K562 (cell line): ENCODE measurements at places on chromosomes 6 and 20.

- H3K36me3 ChIP-seq: no peaks in the 10 kb centered on the region
- no peak for DNase-seq
- H3K27ac ChIP-seq: no peak overlapping the region
- no peak overlapping the region for H3K4me3 ChIP-seq
Measured at GRCh38 chr6:79776076-79776475, 144.9 kb downstream of the SH3BGRL2 start.

DNA sequence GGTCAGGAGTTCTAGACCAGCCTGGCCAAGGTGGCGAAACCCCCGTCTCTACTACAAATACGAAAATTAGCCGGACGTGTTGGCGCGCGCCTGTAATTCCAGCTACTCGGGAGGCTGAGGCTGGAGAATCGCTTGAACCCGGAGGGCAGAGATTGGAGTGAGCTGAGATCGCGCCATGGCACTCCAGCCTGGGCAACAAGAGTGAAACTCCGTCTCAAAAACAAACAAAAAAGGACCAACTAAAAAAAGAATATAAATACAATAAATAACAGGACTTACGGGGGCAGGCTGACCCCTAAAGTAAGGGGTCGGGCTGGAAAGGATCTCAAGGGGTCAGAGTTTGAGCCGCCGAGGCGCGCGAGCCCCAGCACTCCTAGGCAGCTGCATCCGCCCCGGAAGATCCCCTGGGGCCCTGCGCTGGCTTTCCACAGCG lies 509 bp upstream of the TPD52L2 start:
- no peaks in the 10 kb centered on the region for H3K27me3 ChIP-seq
- no peak for DNase-seq
- peaks cover 9% of the 10 kb centered on the region; the same call in 2 of the 3 replicates for H3K4me1 ChIP-seq
- peaks cover 45% of the 10 kb centered on the region for H3K36me3 ChIP-seq

DNA sequence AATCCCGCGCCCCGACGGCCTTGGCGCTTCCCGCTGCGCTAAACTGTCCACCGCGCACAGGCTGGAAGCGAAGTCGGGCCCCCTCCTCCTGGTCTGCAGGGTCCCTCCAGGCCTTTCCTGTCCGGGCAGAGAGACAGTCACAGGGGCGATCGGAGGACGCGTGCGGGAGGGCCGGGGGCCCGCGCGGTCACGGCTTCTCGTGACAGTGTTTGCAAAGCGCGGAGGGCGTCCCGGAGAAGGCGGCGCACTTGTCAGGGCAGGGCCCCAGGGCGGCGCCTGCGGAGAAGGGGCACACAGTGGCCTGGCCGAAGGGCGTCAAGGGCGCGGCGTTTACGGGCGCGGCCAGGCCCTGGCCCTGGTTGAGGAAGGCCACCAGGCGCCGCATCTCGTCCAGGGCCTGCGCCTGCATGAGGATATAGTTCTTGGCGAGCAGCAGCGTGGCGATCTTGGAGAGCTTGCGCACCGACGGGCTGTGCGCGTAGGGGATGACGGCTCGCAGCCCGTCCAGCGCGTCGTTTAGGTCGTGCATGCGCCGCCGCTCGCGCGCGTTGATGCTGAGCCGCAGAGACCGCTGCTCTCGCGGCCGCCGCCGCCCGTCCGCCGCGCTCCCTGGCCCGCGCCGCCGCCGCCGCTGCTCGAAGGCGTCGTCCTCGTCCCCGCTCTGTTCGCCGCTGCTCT lies 763 bp downstream of the BHLHE23 start:
- no peaks in the 10 kb centered on the region for H3K36me3 ChIP-seq
- no peak overlapping the region for H3K27ac ChIP-seq
- peaks cover 29% of the 10 kb centered on the region for H3K27me3 ChIP-seq

DNA sequence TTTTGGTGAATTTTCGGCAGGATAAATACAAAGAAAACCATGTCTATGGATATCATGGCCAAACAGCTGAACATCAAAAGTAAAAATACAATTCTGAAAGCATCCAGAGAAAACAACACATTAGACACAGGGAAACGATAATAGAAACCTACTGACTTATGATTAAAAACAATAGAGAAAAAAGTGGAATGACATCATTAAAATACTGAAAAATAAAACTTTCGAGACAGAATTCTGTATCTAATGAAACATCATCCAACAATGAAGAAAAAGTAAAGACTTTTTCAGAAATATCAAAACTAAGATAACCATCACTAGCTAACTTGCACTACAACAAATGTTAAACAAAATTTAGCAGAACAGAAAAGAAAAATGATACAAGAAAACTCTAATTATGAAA lies 384.6 kb upstream of the RUNX2 start:
- no peak overlapping the region for H3K4me3 ChIP-seq
- no peaks in the 10 kb centered on the region for H3K27me3 ChIP-seq
- no peak for DNase-seq
- no peaks in the 10 kb centered on the region for H3K36me3 ChIP-seq

- no peak overlapping the region for H3K4me3 ChIP-seq
- no peaks in the 10 kb centered on the region for H3K27me3 ChIP-seq
- no peak for DNase-seq
- no peaks in the 10 kb centered on the region for H3K36me3 ChIP-seq
Measured at GRCh38 chr6:18488526-18489270, 101.5 kb downstream of the RNF144B start.

GRCh38 chr6:29994826-29995225 lies 52.5 kb downstream of the HLA-A start:
- H3K27ac ChIP-seq: no peak overlapping the region
- H3K4me3 ChIP-seq: no peak overlapping the region
- H3K27me3 ChIP-seq: peaks cover 14% of the 10 kb centered on the region; the same call in 1 of the 2 replicates

GRCh38 chr6:110566346-110567125 lies 90.1 kb upstream of the SLC22A16 start:
- no peak overlapping the region for H3K4me3 ChIP-seq
- peaks cover 14% of the 10 kb centered on the region for H3K27me3 ChIP-seq
- no peaks in the 10 kb centered on the region for H3K4me1 ChIP-seq
- H3K27ac ChIP-seq: no peak overlapping the region
- H3K36me3 ChIP-seq: no peaks in the 10 kb centered on the region

DNA sequence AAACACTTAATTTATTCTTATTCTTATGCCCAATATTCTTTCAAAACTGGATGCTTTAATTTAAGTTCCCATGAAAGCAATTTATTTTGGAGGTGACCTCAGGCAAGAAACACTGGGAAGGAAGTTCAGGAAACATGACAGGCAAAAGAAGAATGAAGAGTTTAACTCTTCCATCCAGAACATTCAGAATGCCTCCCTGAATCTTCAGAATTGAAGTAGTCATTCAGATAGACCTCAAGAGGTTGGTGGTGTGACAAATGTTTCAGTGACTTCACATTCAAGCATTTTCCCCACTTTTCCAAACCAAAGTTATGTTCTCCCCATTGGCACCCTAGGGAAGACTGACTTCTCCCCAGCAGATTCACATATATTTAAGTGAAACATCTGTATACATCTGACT lies 110.5 kb downstream of the HAO1 start:
- no peak overlapping the region for H3K4me3 ChIP-seq
- no peaks in the 10 kb centered on the region for H3K27me3 ChIP-seq
- no peak overlapping the region for H3K27ac ChIP-seq
- DNase-seq: no peak

DNA sequence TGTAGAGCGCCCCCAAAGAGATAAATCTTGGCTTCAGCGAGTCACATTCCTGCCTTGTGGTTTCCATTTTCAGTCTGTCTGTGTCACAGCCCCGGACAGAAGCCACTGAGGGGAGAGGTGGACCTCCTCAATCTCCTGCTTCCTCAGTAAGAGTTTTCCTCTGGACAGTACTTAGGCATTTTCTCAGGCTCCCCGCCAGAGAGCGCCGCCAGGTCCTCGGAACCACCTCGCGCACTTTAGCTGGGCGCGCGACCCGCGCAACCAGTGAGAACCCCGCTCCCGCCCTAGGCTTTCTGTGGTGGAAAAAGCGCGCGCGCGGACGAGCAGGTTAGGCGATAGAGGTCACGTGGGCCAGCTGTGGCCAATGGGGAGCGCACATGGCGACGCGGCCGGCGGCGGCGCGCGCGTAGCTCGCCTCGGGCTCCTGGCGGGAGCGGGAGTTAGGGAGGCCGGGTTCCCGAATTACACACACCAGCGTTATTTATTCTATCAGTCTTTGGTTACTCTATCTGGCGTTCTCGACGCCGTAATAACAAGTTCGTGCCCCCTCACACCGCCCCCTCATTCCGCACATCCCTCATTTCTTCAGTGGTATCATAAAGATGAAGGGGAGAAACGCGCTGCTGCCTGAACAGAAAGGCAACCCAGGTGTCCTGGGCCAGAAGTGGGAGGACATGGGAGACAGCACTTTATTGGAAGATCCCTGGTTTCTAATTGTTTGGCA lies 19.4 kb downstream of the PXT1 start:
- DNase-seq: peak; percentile 99
- H3K27me3 ChIP-seq: no peaks in the 10 kb centered on the region
- peak overlapping the region; percentile 32 for H3K4me3 ChIP-seq
- H3K27ac ChIP-seq: peak overlapping the region; percentile 75
- peaks cover 15% of the 10 kb centered on the region; the same call in 2 of the 3 replicates for H3K4me1 ChIP-seq
- no peaks in the 10 kb centered on the region for H3K36me3 ChIP-seq

DNA sequence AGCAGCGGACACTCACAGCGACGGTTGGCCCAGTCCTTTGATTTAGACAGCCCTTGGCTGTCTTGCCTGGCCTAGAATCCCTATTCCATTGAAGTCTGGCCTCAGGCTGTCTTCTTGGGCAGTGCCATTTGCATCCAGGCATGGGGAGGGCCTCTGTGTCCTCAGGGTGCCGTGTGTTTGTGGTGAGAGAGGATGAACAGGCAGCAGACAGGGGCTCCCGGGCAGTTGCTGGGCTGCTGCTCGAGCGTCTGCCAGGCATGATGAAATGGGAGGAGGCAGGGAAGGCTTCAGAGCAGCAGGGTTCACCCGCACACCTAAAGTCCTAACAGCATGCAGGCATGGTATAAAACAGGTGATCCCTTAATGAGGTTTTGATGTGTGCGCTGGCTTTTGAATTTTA lies 126.9 kb downstream of the SOBP start:
- no peaks in the 10 kb centered on the region for H3K4me1 ChIP-seq
- peaks cover 20% of the 10 kb centered on the region for H3K27me3 ChIP-seq
- H3K4me3 ChIP-seq: no peak overlapping the region
- no peaks in the 10 kb centered on the region for H3K36me3 ChIP-seq
- H3K27ac ChIP-seq: no peak overlapping the region

- H3K4me3 ChIP-seq: no peak overlapping the region
- H3K4me1 ChIP-seq: no peaks in the 10 kb centered on the region
- DNase-seq: no peak
- peaks cover 26% of the 10 kb centered on the region for H3K27me3 ChIP-seq
- H3K27ac ChIP-seq: no peak overlapping the region
- no peaks in the 10 kb centered on the region for H3K36me3 ChIP-seq
Measured at GRCh38 chr20:21507400-21508229, 6.2 kb downstream of the NKX2-2 start.

- no peak overlapping the region for H3K27ac ChIP-seq
- no peaks in the 10 kb centered on the region for H3K4me1 ChIP-seq
- no peaks in the 10 kb centered on the region; the same call in 1 of the 3 replicates for H3K27me3 ChIP-seq
- no peak for DNase-seq
Measured at GRCh38 chr20:23456409-23456808, 3.7 kb upstream of the CST11 start.
